Osteoblast (primary cell): ENCODE measurements at places on chromosomes 16 and 17. TPM values are rescaled to one million over a fixed set of nuclear protein-coding genes. Genes with fewer than 3 reads are reported as not detected.

GNAO1 gene
- under 0.01 TPM in 1 of 2 replicates, not detected in the other for total RNA-seq

FSCN2 gene
- total RNA-seq: 2.9 and 5.1 TPM in 2 replicates

KRTAP4-8 gene
- not detected in 2 replicates for total RNA-seq

RNF112 gene
- total RNA-seq: 0.29 and 0.36 TPM in 2 replicates

GRAP gene
- total RNA-seq: under 0.01 TPM in 1 of 2 replicates, not detected in the other

STAT5A gene
- total RNA-seq: 35.5 and 38.6 TPM in 2 replicates

KRT32 gene
- total RNA-seq: not detected in 2 replicates

TSPOAP1 gene
- total RNA-seq: 3.8 and 4.3 TPM in 2 replicates

CCDC40 gene
- total RNA-seq: 8.3 and 11.8 TPM in 2 replicates

CDRT15 gene
- not detected in 2 replicates for total RNA-seq

CFAP119 gene
- 2.4 and 2.9 TPM in 2 replicates for total RNA-seq

PSMD7 gene
- 64.1 and 67.8 TPM in 2 replicates for total RNA-seq

NPIPB9 gene
- 1.8 and 2.7 TPM in 2 replicates for total RNA-seq

CHST4 gene
- total RNA-seq: not detected in 2 replicates

ADGRG3 gene
- not detected in 2 replicates for total RNA-seq

WNT3 gene
- total RNA-seq: 0.88 and 1.1 TPM in 2 replicates

PPM1D gene
- 14.7 and 15.6 TPM in 2 replicates for total RNA-seq

TBC1D3K gene
- not detected in 2 replicates for total RNA-seq

CD300LB gene
- total RNA-seq: not detected in 2 replicates

CAMTA2 gene
- total RNA-seq: 14.7 and 19.2 TPM in 2 replicates

DHRS7C gene
- not detected in 2 replicates for total RNA-seq

KLHL10 gene
- total RNA-seq: 0.36 and 0.59 TPM in 2 replicates

MPV17L gene
- 0.36 and 0.59 TPM in 2 replicates for total RNA-seq

ADAM11 gene
- total RNA-seq: 0.36 and 0.59 TPM in 2 replicates

NPIPA2 gene
- 0.72 TPM in 1 of 2 replicates, not detected in the other for total RNA-seq

ITGB3 gene
- total RNA-seq: 31.5 and 39.8 TPM in 2 replicates

KRT24 gene
- not detected in 2 replicates for total RNA-seq

FBXO31 gene
- 31.2 and 33.3 TPM in 2 replicates for total RNA-seq
